Left ventricle myocardium inferior (tissue), 1 donor: ENCODE measurements at places on chromosomes 2 and 18. TPM values are rescaled to one million over a fixed set of nuclear protein-coding genes. Genes with fewer than 3 reads are reported as not detected.

DNA sequence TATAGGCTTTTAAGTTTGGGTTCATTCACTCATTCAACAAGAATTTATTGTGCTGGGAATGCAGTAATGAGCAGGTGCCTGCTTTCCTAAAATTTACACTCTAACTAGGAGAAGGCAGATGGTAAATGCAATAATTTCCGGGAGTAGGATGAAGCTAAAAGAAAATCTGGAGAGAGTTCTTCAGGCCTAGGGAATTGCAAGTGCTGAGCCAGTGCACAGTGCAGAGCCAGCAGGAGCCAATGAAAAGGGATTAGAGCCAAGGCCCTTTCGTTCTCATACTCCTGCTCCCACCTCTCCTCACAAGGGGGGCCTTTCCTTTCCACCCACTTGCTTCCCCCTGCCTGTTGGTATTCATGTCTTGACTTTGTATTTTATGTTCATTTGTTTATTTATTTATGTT is 55.1 kb downstream of the CFAP221 start:
- no peaks in the 10 kb centered on the region for H3K27me3 ChIP-seq
- H3K27ac ChIP-seq = peak overlapping the region; percentile 84
- H3K36me3 ChIP-seq = no peaks in the 10 kb centered on the region

GRCh38 chr2:54652540-54652939 is 70.9 kb upstream of the EML6 start:
- peaks cover 100% of the 10 kb centered on the region for H3K36me3 ChIP-seq
- H3K4me3 ChIP-seq = no peak overlapping the region
- no peak for DNase-seq
- H3K4me1 ChIP-seq = peaks cover 52% of the 10 kb centered on the region
- no peak overlapping the region for H3K27ac ChIP-seq

DNA sequence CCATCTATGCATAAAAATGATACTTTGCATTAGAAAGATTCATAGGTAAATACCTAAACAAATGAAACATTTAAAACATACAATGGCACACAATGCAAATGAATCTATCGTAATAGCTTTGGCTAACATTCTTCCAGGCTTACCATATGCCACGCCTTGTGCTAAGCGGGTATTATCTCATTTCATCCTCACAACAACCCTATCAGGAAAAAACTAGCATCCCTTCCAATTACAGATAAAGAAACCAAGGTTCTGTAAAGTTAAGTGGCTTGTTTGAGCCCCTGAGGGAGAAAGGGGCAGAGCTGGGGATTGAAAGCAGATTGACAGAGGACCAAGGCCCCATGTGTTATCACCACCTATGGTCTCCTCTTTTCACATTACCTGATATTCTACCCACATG is 145.4 kb upstream of the ETAA1 start:
- no peak overlapping the region for H3K27ac ChIP-seq
- DNase-seq = no peak

Gene ADD2
- 2.7 TPM for total RNA-seq

DNA sequence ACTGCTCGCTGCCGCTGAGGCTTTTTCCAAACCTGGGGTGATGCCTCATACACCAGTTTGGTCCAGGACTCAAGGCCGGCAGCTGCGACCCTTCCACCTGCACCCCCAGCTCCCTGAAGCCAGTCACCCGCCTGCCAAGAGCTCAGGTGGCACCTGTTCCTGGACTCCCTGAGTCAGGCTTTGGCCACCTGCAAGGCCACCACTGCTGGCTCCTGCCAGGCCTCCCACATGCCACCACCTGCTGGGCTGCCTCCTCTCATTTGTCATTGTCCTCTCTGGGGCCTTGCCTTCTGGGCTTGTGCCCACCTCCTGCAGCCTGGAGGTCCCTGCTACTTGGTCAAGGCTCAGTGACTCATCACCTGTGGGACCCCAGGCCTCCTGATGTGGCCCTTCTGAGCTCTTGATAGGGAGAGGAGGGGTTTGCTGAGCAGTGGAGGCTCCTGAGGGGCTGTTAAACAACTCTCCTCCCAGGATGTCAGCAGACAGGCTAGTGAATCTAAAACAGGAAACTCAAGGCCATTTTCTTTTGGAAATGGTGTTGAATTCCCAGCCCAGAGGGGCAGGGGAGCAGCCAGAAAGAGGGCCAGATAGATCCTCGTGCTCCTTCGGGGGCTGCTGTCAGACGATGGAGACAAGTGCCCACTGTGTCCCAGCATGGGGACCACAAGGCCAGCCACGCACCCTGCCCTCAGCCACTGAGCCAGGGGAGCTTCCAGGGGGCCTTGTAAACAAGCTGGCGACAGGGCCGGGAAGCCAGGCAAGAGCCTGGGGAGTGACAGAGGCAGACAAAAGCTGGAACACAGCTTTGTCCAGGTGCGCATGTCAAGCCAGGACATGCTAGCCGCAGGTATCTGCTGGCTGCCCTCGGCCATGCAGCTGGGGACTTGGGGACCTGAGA is 416.8 kb downstream of the LRATD1 start:
- H3K27me3 ChIP-seq = peaks cover 5% of the 10 kb centered on the region
- no peak overlapping the region for H3K27ac ChIP-seq
- no peak overlapping the region for H3K4me3 ChIP-seq
- H3K4me1 ChIP-seq = no peaks in the 10 kb centered on the region

DNA sequence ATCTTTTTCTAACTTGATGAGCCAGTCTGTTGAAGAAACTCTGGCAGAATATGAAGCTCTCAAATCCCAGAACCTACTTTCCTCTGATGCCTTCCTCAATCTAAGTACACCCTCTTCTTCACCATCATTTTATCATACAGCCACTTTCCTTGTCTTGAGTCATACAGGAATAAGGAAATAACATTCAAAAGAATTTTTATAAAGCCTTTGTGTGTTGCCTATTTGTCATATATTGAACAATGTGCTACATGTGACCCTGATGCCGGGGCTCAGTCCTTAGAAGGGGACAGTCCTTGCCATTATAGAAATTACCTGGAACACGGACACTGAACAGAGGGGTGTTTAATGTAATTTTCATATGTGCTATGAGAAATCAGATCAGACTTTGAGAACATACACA is 27.4 kb downstream of the RAPGEF4 start:
- no peaks in the 10 kb centered on the region for H3K4me1 ChIP-seq
- no peak overlapping the region for H3K4me3 ChIP-seq
- H3K36me3 ChIP-seq = no peaks in the 10 kb centered on the region
- H3K27ac ChIP-seq = no peak overlapping the region

DNA sequence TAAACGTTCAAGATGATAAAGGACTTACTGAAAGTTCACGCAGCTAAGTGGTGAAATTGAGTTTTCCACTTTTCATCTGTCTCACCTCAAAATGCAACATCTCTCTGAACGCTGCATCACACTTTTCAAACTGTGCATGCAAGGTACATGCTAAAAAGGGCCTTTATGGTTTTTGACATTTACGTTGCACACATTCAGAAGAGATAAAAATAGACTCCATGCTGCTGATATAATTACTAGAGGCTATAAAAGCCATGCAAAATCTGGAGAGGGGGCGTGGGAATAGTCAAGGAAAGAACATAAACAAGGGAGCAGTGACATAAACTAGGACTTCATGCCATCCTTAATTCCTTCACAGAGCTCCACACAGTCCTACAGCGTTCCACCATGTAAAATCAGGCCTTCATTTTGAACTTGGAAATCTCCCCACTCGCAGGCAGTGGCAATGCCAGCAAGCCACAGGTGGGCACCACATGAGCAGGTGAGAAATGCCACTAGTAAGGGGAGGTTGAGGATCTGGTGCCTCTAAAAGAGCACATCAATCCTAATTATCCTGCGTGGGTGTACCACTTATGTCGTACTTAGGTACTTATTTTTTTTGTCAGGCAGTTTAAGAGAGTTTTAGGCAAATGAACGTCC is 71.4 kb downstream of the ZEB2 start:
- H3K27ac ChIP-seq = peak overlapping the region; percentile 70
- no peaks in the 10 kb centered on the region for H3K27me3 ChIP-seq
- H3K36me3 ChIP-seq = no peaks in the 10 kb centered on the region
- peak overlapping the region; percentile 34 for H3K4me3 ChIP-seq
- DNase-seq = no peak

DNA sequence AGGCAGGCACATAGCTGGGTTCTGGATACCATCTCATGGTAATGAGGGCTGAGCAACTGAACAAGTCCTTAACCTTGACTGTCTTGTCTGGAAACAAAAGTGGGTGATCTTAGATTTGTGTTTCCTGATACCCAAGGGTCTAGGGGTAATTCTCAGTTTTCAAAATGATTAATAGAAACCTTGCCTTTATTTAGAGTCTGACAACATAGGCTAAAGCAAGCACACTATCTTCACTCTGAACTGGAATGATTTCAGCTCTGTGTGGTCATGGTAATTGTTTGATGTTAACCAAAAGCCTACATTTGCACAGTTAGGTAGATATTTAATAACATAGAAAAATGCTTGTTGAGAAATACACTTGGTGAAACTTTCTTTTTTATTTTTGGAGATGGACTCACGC is 6.8 kb upstream of the LAMA3 start:
- H3K4me1 ChIP-seq = peaks cover 12% of the 10 kb centered on the region
- H3K27ac ChIP-seq = no peak overlapping the region
- peaks cover 3% of the 10 kb centered on the region for H3K27me3 ChIP-seq

Gene CNGA3
- not detected for total RNA-seq

- H3K36me3 ChIP-seq = no peaks in the 10 kb centered on the region
- H3K4me3 ChIP-seq = no peak overlapping the region
- peak overlapping the region; percentile 39 for H3K27ac ChIP-seq
- H3K4me1 ChIP-seq = peaks cover 21% of the 10 kb centered on the region
- DNase-seq = no peak
- no peaks in the 10 kb centered on the region for H3K27me3 ChIP-seq
Observed at GRCh38 chr2:178298785-178299212, 104.5 kb downstream of the OSBPL6 start.

DNA sequence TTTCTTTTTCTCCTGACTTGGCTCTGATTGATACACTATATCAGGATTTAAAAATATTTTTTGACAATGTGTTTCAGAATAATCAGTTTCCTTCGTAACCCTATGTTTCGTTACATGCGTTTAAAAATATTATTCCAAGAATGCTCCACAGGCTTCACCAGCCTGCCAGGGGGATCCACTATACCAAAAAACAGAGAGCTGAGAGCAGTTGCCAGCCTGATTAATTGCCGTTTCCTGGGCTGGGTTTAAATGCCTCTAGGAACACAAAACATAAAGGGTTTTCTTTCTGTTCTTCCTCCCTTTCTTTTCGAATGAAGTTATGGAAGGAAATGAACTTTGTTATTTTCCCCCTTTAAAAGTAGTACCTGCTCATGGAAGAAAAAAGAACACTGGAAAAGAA is 47.9 kb downstream of the LRRFIP1 start:
- DNase-seq = no peak
- H3K36me3 ChIP-seq = no peaks in the 10 kb centered on the region
- peak overlapping the region; percentile 51 for H3K4me3 ChIP-seq
- peaks cover 85% of the 10 kb centered on the region for H3K4me1 ChIP-seq

GRCh38 chr2:236833501-236834073 is 252.1 kb upstream of the COPS8 start:
- no peak overlapping the region for H3K4me3 ChIP-seq
- H3K4me1 ChIP-seq = peaks cover 7% of the 10 kb centered on the region
- no peak for DNase-seq
- no peaks in the 10 kb centered on the region for H3K27me3 ChIP-seq
- no peaks in the 10 kb centered on the region for H3K36me3 ChIP-seq

Gene CCDC121
- 6.8 TPM for total RNA-seq
